HT-29 (cell line): ENCODE measurements at places on chromosomes 16 and 17.
A peak's percentile ranks its signal among the peaks of the same experiment; 100 is the strongest.

GRCh38 chr16:23578101-23578830, 17.9 kb downstream of the NDUFAB1 start:
- DNase-seq = no peak

GRCh38 chr16:80836202-80836601, 31.8 kb upstream of the CDYL2 start:
- no peak for DNase-seq

DNA sequence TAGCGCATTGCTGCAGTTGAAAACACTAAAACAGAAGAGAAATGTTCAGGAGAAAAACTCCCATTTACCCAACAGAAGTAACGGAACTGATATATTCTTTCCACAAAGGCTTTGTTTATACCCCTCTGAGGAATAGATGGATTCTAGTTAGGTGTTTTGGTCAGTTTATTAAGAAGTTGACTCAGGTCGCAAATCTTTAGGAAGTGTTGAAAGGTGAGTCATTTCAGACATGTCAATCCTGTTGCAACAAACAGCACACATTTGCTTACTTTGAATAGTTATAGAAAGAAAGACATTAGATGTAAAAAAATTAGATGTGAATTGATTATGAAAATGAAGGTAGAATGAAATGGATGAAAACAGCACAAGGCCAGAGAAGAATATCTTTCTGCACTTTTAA, 941.0 kb downstream of the KCNJ2 start:
- DNase-seq = no peak

DNA sequence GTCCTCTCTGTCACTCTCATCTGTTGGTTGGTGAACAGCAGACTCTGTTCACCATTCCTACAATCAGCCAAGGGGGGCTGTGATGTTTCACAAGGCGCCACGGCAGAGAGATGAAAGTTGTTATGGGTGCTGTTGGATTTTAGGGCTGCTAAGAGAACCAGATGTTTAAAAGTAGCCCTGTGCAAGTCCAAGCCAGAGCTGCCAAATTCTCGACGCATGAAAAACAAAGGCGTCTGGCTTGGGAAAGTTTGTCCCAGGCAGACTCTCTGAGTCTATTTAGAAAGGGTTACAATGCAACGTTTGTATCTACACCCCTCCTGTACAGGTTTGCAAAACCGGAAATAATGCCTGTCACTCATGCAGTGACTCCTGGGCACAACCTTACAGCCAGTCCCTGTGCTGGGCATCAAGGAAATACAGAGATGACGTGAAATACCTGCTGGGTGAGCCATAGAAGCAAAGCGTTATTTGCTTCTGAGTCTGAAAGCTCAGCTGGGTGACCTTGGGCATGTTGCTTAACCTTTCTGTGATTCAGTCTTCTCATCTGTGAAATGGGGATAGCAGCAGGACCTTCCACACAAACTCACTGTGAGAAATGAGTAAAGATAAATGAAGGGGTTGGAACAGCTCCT, 74.8 kb downstream of the XYLT1 start:
- DNase-seq = peak; percentile 22

DNA sequence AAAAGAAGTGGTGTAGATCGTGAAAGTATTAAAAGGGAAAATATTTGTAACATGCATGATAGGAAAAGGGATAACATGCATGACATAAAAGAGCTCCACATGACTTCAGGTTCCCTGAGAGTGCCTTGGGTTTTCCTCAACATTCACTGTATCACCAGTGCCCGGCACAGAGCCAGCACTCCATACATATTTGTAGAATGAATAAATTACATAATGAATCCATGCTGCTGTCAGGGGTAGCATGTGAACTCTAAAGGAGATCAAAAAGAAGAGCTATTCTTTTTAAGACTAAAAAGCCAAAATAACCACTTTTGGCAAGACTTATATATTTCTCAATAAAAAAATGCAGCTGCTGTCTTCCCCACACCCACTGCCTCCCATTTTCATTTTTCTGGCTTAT, 2.7 kb upstream of the ZNF594 start:
- DNase-seq = no peak

DNA sequence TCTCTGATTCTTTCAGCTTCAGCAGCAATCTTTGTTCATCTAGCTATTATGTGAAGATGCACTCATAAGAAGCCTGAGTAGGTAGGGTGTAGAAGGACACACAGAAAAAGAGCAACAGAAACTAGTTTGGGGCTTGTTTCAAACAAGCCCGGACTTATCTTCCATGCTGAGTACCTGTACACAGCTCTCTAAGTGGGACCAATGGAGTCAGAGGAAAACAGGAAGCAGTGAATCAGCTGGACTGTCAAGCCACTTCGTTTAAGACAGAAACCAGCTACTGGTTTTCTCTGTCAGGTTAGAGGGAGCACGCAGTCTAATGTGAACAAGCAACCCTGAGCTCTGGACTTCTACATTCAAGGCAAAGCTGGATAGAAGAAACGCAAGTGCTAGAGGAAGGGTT, 16.0 kb downstream of the MAP2K6 start:
- DNase-seq = no peak

DNA sequence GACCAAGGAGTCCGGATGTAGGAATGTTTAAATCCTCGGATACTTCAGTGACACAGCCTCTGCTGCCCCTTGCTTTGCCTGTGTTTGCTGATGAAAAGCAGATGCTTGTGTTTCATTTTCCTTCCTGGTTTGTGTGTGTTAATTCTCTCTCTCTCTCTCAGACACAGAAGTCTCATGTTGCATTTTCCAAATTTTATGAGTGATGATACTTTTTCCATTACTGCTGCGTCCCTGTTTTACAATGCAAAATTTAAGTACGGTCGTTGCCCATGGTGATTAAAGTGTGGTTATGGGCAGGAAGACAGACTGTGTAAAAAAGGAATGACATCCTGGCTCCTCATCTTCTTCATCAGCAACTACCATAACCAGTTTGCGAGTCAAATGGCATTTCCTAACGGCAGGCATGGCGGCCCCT, 5.7 kb downstream of the RMI2 start:
- no peak for DNase-seq

GRCh38 chr17:36717088-36717487, 115.7 kb downstream of the MRM1 start:
- no peak for DNase-seq

- no peak for DNase-seq
Measured at GRCh38 chr16:49280105-49280741, 1.4 kb downstream of the CBLN1 start.

DNA sequence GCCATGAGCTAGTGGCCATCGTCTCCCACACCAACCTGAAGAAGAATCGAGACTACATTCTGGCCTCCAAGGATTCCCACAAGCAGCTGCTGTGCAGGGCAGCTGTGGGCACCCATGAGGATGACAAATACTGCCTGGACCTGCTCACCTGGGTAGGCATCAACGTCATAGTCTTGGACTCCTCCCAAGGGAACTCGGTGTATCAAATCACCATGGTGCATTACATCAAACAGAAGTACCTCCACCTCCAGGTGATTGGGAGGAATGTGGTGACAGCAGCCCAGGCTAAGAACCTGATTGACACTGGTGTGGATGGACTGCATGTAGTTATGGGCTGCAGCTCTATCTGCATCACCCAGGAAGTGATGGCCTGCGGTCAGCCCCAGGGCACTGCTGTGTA, 70.2 kb downstream of the GRIN2A start:
- no peak for DNase-seq

GRCh38 chr16:75379911-75380847, 53.1 kb downstream of the CFDP1 start:
- no peak for DNase-seq

DNA sequence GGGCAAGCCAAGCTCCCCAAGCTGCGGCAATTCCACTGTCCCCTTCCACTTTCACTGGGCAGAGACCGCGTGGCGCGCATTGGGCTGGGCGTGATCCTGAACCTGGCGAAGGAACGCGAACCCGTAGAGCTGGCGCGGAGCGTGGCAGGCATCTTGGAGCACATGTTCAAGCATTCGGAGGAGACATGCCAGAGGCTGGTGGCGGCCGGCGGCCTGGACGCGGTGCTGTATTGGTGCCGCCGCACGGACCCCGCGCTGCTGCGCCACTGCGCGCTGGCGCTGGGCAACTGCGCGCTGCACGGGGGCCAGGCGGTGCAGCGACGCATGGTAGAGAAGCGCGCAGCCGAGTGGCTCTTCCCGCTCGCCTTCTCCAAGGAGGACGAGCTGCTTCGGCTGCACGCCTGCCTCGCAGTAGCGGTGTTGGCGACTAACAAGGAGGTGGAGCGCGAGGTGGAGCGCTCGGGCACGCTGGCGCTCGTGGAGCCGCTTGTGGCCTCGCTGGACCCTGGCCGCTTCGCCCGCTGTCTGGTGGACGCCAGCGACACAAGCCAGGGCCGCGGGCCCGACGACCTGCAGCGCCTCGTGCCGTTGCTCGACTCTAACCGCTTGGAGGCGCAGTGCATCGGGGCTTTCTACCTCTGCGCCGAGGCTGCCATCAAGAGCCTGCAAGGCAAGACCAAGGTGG, 9.8 kb downstream of the SARM1 start:
- DNase-seq = no peak

GRCh38 chr16:47584464-47585225, 123.5 kb downstream of the PHKB start:
- no peak for DNase-seq

GRCh38 chr17:80931421-80932265, 60.0 kb upstream of the CHMP6 start:
- no peak for DNase-seq

GRCh38 chr17:41738077-41738800, 3.8 kb upstream of the HAP1 start:
- DNase-seq = peak; percentile 89

DNA sequence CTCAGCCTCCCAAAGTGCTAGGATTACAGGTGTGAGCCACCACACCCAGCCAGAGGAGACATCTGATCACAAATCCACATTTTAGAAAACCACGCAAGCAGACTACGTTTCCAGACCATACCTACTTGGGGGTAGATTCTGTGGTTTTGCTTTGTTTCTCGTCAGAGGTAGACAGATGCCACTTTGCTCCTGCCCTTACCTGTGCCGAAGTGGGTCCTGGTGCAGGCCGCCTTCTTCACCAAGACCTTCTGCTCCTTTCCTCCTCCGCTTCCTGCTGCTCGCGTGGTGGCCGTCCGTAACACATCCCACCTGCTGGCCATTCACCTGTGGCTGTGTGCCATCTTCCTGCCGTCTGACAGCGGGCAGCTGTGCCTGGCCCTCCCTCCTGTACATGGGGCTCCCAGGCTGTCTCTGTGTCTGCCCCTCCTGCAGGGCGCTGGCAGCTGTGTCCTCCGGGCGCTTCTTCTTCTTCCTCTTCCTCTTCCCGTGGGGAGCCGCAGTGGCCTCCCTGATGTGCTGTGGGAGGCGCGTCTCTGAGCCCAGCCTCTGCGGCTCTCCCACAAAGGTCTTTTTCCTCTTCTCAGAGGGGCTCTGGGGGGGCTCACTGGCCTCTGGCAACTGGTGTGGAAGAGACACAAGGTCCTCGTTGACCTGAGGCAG, 21.2 kb upstream of the CYTH1 start:
- no peak for DNase-seq

- DNase-seq = no peak
Measured at GRCh38 chr16:27305839-27306442, 7.8 kb upstream of the IL4R start.

DNA sequence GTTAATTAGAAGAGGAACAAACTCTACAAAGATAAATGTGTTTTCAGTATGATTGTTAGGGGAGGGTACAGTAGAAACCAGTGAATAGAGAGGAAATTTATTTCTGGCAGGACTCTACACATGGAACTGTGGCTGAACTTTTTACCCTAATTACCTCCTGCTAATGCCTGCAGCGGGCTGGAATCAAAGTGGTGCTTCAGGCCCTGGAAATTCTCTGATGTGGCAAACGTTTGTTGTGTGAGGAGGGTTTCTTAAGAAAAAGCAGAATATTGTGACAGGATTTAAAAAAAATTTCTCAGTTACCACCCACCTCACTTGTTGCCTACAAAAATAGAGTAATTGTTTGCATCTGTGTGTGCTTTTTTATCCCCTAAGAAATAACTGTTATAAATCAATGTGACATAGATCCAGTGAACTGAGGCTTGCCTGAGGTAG, 154.5 kb downstream of the BCAS3 start:
- no peak for DNase-seq

DNA sequence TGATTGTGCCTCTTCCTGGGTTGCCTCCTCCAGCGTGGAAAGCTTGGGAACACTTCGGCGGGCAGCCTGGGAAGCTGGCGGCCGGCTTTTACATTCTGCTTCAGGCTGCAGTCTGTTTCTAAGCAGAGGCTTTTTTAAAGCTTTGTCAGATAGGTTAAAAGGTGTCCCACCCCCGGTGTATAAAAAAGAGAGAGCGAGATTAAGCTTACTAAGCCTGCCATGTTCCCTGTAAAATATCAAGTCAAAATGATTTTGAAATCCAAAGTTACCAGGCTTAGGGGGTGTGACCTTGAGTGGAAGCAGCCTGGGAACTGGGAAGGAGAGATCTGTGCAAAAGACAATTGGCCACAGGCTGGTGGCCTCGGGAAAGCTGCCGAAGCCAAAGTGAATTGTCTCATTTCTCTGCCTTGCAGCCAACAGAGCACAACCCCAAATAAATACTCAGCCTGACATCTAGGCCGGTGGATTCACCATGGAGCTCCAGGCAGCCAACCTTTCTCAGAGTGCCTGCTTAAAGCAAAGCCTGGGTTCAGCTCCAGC, 254.5 kb downstream of the FTO start:
- DNase-seq = no peak

GRCh38 chr17:31509095-31509804, 117.8 kb downstream of the RAB11FIP4 start:
- DNase-seq = no peak

- no peak for DNase-seq
Measured at GRCh38 chr16:1530883-1531637, 2.4 kb upstream of the TMEM204 start.

DNA sequence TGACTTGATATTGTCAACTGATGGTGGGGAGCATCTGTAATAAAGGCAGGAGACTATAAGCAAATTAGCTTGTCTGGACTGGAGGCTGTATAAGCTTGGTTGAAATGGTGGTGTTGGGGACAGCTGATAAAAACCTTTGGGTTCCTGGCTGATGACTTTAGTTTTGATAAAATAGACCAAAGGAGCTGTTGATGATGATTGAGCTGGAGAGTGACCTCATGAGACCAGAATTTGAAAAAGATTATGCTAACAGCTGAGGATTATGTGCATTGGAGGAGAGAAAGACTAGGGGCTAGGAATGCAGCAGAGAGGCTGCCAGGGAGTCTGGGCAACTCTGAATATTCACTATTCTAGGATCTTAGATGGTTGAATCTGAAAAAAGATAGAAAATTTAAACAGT, 8.7 kb upstream of the CDC27 start:
- no peak for DNase-seq

- DNase-seq = no peak
Measured at GRCh38 chr16:88527937-88528743, 42.1 kb upstream of the ZC3H18 start.

DNA sequence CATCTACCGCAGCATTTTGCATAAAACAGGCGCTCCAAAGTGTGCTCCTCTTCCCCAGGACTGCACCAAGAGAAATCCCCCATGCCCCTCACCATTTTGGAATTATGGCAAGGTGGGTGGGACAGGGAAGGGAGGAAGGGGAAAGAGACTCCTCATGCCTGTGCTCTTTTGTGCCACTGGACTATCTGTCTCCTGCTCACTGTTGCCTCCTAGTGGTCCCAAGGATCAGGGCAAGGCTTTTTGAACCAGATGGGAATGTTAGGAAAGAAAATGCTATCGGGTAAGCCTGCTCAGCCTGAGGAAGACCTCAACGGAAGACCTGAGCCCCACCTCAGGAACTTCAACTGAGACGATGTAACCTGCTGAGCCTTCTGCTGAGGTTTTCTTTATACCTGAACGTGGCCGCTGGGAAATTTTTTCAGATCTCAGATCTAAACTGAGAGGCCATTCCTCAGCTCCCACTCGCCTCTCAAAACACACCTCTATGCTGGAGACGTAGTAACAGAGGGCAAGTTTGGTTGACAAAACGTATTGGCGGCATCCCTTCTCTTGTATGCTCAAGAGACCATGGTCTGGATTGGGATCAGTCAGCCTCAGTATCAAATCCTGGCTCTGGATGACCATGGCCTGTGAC, 58.3 kb downstream of the SPACA3 start:
- DNase-seq = peak; percentile 63
